ENCODE measurements at places on chromosomes 7 and 10. TPM values are rescaled to one million over a fixed set of nuclear protein-coding genes. Genes with fewer than 3 reads are reported as not detected.

- DNase-seq = no peak
- H3K4me1 ChIP-seq = no peaks in the 10 kb centered on the region
- H3K36me3 ChIP-seq = no peaks in the 10 kb centered on the region
- H3K4me3 ChIP-seq = no peak overlapping the region
- no peaks in the 10 kb centered on the region for H3K27me3 ChIP-seq
Observed at GRCh38 chr7:136956232-136956631, 87.8 kb downstream of the CHRM2 start.

DNA sequence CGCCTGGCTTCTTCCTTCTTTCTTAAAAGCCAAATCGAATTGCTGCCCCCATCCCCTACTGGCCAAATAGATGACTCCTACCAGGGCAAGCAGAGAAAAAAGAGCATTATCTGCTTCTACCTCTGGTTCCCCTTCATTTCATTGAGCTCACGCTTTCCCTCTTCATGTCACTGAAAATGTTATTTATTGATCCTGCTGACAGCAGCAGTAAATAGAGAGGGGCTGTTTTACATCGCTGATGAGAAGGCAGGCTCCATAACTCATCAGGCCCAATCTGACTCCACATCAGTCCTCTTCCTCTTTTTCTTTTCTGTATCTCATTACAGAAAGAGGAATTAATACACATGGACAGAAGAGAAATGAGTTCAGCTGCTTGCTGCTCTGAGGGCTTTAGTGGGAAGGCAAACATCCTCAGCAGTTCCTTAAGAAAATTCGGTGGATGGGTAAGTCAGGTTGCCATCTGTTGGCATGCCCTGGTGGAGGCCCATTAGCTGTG is 904.1 kb downstream of the KCNMA1 start:
- H3K27me3 ChIP-seq = no peaks in the 10 kb centered on the region
- no peak overlapping the region for H3K27ac ChIP-seq
- H3K36me3 ChIP-seq = no peaks in the 10 kb centered on the region
- H3K4me1 ChIP-seq = no peaks in the 10 kb centered on the region
- no peak overlapping the region for H3K4me3 ChIP-seq
- DNase-seq = no peak

GRCh38 chr7:112001091-112001826 is 204.9 kb downstream of the DOCK4 start:
- H3K36me3 ChIP-seq = no peaks in the 10 kb centered on the region
- no peak for DNase-seq
- H3K4me1 ChIP-seq = no peaks in the 10 kb centered on the region
- no peak overlapping the region for H3K4me3 ChIP-seq
- no peaks in the 10 kb centered on the region for H3K27me3 ChIP-seq

DNA sequence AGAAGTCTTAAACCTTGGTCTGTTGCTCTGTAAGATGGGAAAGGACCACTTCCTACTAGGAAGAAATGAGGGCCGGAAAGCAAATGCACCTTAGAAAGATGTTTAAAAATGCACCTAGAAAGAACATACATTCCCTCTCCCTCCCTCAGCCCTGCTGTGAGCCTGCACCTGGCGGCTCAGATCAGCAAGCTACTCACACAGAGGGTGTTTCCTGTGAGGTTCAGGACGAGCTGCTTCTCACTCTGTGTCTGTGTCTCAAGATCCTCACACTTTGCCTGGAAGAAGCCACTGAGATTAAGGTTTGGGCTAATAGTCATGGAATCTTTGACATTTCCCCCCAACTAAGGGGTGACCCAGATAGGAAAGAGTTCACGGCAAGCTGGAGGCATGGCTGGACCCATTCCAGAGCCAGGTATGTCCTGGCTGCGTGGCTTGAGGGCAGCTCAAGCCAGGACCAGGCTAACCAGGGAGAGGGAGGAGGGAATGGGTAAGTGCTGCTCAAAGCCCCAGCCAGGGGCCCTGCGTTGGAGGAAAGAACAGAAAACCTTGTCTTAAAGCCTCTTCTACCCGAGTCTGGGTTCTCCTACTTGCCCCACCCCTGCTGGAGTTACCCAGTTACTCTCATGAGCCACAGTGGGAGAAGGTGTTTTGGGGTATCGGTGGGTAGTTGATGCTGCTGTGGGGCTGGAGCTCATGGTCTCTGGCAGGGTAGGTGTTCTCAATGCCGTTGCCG is 47.5 kb downstream of the PODXL start:
- H3K27ac ChIP-seq = peak overlapping the region; percentile 60
- H3K4me1 ChIP-seq = no peaks in the 10 kb centered on the region

GRCh38 chr10:17081431-17081830 is 48.2 kb downstream of the CUBN start:
- DNase-seq = no peak
- no peak overlapping the region for H3K27ac ChIP-seq
- no peak overlapping the region for H3K4me3 ChIP-seq
- no peaks in the 10 kb centered on the region for H3K4me1 ChIP-seq
- H3K27me3 ChIP-seq = no peaks in the 10 kb centered on the region

GRCh38 chr7:17027143-17027788 is 145.5 kb upstream of the AGR3 start:
- H3K4me1 ChIP-seq = no peaks in the 10 kb centered on the region
- H3K27me3 ChIP-seq = no peaks in the 10 kb centered on the region
- H3K4me3 ChIP-seq = no peak overlapping the region

DNA sequence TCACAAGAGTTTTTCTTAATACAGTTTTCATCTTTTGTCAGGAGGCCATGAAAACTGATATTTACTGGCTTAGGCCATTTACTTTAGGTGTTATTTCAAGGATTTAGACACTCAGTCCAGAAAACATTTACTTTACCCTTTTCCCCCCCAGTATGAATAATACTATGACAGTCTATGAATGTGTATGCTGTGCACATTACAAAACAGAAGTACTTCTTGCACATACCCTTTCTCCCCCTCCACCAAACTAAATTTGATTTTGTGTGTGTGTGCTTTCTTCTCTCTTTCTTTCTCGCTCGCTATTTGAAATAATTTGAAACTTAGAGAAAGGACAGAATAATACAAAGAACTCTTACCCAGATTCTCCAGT is 41.3 kb downstream of the RBM33 start:
- H3K27ac ChIP-seq = no peak overlapping the region
- no peak for DNase-seq
- H3K4me1 ChIP-seq = no peaks in the 10 kb centered on the region
- no peaks in the 10 kb centered on the region for H3K27me3 ChIP-seq
- no peak overlapping the region for H3K4me3 ChIP-seq

CAMK2G gene
- 79.9 TPM for total RNA-seq

FFAR4 gene
- total RNA-seq = not detected

GIMAP5 gene
- total RNA-seq = 22.6 TPM
